ENCODE measurements at places on chromosomes 12 and 14.

DNA sequence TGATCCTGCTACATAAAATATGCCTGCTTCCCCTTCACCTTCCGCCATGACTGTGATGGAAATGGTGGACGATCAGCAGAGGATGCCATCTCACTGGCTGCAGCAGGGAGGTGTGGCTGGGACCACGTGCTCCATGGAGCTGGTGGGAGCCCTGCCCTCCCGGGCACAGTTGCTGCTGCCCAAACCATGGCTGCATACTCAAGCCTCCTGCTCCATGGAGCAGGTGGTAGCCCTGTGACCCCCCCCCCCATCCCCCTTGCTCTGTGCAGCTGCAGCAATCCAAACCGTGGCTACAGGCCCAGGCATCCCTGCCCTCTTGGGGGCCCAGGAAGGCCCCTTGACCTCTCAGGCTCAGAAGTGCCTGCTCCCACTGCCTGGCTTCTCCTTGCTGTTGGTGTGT lies 597.5 kb upstream of the LMO3 start:
- DNase-seq: no peak

- DNase-seq: no peak
Observed at GRCh38 chr12:89731614-89732013, 23.0 kb upstream of the ATP2B1 start.

- no peak for DNase-seq
Observed at GRCh38 chr14:53531156-53531555, 378.0 kb upstream of the DDHD1 start.

DNA sequence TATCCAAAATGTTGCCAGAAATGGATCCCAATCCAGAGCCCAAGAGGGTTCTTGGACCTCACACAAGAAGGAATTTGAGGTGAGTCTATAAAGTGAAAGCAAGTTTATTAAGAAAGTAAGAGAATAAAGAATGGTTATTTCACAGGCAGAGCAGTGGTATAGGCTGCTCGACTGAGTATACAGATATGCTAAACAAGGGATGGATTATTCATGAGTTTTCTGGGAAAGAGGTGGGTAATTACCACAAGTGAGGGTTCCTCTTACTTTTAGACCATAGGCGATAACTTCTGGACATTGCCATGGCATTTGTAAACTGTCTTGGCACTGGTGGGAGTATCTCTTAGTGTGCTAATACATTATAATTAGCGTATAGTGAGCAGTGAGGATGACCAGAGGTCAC lies 73.6 kb downstream of the ETNK1 start:
- no peak for DNase-seq

DNA sequence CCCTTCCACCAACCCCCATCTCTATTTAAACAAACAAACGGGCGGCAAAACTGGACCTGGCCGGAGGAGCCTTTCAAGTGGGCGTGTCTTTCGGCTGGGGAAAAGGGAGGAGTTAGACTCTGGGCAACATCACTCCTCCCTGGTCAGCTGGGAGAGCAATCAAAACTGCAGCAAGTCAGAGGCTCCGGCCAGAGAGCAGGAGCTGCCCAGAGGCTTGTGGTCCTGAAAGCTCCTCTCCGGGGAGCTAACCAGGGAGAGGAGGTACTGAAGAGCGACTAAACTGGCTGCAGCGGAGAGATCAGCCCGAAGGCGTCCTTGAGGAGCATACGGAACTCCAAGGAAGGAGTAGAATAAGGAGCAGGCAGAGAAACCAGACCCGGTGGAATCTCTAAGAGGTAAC lies at the start of gene NEUROD4:
NEUROD4 (plus strand) TSS at position 191 of the 400 bp plus-strand sequence. CDS start 6,466 bp downstream, outside the sequence.
- DNase-seq: peak; percentile 76

GRCh38 chr12:26621932-26622331 lies 211.1 kb downstream of the ITPR2 start:
- no peak for DNase-seq

Measured in MM.1S (cell line).